ENCODE measurements at places on chromosomes 1 and 21. TPM values are rescaled to one million over a fixed set of nuclear protein-coding genes. Genes with fewer than 3 reads are reported as not detected.

- no peak for DNase-seq
Measured at GRCh38 chr1:96688767-96689166, 32.8 kb upstream of the PTBP2 start.

DNA sequence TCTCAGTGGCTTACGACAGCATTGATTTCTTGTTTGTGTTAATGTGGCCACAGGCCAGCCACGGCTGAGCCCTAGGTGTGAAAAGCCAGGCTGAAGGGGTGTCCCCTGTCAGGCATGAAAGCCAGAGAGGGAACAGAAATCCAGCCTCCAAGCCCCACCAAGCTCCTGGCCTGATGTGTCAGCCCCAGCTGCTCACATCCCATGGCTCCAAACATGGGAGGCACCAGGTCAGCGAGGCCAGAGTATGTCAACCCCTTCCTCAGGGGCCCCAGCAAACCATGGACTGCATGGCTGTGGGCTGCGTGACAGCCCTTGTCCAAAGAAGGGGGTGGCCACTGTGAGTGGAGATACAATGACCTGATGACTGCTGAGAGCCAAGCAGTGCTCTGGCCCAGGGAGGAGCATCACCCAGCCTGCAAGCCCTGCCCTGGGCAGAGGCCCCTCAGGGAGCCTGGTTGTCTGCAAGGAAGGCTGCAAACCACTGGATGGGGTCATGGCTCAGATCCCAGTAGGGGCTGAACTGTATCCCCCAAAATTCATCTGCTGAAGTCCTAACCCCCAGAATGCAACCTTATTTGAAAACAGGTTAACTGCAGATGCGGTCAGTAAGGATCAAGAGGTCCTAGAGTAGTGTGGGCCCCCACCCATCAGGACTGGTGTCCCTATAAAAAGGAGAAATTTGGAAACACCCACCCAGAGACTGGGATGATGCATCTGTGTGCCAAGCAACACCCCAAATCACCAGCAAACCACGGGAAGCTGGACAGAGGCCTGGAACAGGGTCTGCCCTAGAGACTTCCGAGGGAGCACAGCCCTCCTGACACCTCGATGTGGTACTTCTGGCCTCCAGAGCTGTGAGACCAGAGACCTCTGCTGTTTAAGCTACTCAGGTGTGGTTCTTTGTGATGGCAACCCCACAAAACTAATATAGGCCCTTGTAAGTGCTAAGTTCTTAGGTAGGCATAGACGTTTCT, 3.3 kb upstream of the MX2 start:
- DNase-seq: no peak

- DNase-seq: no peak
Measured at GRCh38 chr21:44846485-44847260, 26.8 kb downstream of the PTTG1IP start.

- DNase-seq: no peak
Measured at GRCh38 chr1:50251702-50252101, 143.0 kb downstream of the ELAVL4 start.

DNA sequence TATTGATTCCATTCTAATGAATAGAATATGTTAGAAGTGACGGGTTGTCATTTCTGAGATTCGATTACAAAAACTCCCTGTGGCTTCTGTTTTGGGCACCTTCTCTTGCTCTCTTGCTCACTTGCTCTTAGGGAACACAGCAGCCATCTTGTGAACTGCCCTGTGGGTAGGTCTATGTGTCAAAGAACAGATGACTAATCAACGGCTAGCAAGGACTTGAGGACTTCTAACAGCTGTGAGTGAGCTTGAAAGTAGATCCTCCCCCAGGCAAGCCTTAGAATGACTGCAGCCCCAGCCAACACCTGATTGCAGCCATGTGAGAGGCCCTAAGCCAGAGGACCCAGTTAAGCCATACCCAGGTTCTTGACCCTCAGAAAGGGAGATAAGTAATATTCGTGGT, 49.3 kb downstream of the AZIN2 start:
- DNase-seq: no peak

DNA sequence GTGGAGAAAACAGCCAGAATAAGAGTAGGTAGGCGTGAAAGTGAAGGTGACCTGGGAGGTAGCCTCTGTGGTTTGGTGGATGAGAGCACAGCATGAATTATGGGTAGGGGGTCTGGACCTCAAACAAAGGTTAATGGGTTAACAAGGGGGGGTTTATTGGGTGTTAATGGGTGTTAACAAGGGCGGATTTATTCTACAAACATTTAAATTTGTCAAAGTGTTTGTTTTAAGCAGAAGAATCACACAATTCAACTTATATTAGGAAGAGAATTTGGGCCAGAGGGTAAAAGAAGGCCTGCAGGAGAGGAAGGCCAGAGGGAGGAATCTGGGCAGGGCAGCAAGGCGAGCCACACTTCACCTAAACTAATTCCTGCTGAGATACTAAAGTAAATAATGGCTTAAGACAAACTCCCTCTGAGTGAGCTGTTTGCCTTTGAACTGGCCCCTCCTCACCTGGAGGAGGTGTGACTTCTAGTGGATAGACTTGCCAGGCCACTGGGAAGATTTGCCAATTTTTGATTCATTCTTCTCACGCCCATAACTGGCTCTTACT, 191.7 kb downstream of the GIPC2 start:
- DNase-seq: no peak

DNA sequence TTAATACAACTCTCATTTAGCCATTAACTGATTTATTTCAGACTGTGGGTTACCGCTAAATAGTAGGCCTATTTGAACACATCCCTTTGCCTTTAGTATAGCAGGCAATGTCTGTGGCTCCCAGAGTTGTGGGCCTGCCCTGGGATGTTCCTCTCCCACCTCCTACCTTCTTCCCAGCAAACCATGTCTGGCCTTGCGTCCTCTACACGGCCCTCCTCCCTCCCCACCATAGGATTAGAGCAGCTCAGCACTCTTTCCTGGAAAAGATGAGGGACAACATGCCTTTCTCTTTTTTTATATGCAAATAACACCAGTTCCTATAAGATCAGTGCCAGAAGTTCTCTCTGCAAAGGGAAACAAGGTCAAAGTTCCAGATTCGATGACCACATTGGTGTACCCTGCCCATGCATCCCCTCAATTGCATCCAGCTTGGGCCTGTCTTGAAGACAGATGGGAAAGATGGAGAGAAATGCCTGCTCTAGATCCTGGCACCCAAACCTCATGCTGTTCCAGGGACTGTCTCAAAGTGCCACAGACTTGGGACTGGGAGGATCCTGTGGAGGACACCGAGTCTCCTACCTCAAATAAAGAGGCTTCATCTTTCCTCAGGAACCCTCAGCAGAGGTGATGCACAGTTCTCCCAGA, 57.2 kb downstream of the CD46 start:
- DNase-seq: no peak

DNA sequence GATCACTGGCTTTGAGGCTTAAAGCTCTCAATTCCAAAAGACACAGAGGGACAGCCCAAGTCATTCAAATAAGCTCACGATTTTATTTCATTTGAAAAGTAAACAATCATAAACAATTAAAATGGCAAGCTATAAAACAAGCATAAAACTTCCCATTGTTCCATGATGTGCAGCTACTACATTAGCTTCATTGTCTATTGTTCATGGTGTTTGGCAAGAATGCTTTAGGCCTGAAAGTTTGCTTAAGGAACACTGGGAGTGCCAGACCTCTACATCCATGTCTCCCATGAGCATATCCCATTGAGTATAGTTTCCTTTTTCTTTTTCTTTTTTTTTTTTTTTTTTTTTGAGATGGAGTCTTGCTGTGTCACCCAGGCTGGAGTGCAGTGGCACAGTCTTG, 286.1 kb upstream of the ESRRG start:
- DNase-seq: no peak

GRCh38 chr21:14554948-14555347, 8.8 kb upstream of the SAMSN1 start:
- no peak for DNase-seq

GRCh38 chr1:186960861-186961260, 132.1 kb downstream of the PLA2G4A start:
- DNase-seq: no peak

DNA sequence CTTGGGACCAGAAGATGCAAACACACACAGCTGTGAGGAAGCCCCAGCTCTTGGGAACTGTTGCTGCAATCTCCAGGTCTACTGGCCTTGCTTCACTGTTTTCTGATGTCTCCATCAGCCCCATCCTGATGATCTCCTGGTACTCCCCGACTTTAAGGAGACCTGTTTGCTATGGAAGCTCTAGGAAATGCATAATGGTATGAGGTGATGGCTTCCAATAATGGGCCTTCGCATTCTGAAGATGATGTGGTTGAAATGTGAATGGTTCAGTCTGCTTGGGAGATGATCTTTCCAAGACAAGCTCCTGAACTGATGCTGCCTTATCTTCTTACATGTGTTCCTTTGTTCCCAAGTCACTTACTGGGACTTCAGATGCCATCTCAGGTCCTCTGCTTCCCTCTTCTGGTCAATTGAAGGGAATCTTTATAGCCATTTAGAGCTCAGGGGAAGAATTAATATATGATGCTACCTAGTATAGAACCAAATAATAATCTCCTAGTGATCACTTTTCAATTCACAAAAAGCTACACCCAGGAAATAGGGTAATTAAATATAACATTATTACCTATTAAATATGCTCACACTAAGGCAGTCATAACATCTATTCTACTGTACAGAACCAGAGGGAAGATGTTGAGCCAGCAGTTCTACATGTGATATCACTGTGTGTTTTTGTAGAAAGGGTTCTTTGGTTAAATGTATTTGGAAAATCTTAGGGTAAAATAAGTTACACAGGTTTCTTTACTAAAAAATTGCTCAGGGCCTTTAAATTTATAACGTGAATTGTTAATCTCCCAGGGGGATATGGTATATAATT, 73.9 kb upstream of the VTCN1 start:
- DNase-seq: no peak

Gene LDLRAP1
- total RNA-seq: 9.9 TPM

Gene KRTAP13-2
- total RNA-seq: not detected

Gene S100A11
- total RNA-seq: 373 TPM
